ENCODE measurements at places on chromosomes 6 and 20. TPM values are rescaled to one million over a fixed set of nuclear protein-coding genes. Genes with fewer than 3 reads are reported as not detected.

MICB gene
- 17.0 TPM for total RNA-seq

BPIFB1 gene
- total RNA-seq = not detected

ZSCAN23 gene
- 1.6 TPM for total RNA-seq

GGT7 gene
- 14.2 TPM for total RNA-seq

TINAG gene
- total RNA-seq = not detected

CST5 gene
- total RNA-seq = not detected

ZNF311 gene
- total RNA-seq = 0.31 TPM

HLA-DRB5 gene
- total RNA-seq = 4.9 TPM

METTL24 gene
- not detected for total RNA-seq

TRAM2 gene
- total RNA-seq = 1.0 TPM

HRH3 gene
- total RNA-seq = not detected

BPIFA3 gene
- not detected for total RNA-seq

PHIP gene
- 24.7 TPM for total RNA-seq

CLPSL1 gene
- not detected for total RNA-seq

NRSN2 gene
- 8.0 TPM for total RNA-seq

APCDD1L gene
- total RNA-seq = not detected

KIFC1 gene
- total RNA-seq = 93.4 TPM

PRICKLE4 gene
- not detected for total RNA-seq

MACROD2 gene
- not detected for total RNA-seq

SULF2 gene
- total RNA-seq = 0.50 TPM

PGC gene
- not detected for total RNA-seq

SLC17A9 gene
- 78.5 TPM for total RNA-seq

TTBK1 gene
- total RNA-seq = 0.09 TPM

RFX6 gene
- not detected for total RNA-seq

ZCCHC3 gene
- 18.0 TPM for total RNA-seq

All from activated CD8-positive, alpha-beta T cell treated with anti-CD3 and anti-CD28 coated beads for 36 hours (primary cell).